HFFc6 (cell line): ENCODE measurements at places on chromosomes 1 and 21. TPM values are rescaled to one million over a fixed set of nuclear protein-coding genes. Genes with fewer than 3 reads are reported as not detected.
A peak's percentile ranks its signal among the peaks of the same experiment; 100 is the strongest.

- DNase-seq = no peak
These were observed 9.4 kb downstream of the E2F2 start for GRCh38 chr1:23521588-23521987.

DNA sequence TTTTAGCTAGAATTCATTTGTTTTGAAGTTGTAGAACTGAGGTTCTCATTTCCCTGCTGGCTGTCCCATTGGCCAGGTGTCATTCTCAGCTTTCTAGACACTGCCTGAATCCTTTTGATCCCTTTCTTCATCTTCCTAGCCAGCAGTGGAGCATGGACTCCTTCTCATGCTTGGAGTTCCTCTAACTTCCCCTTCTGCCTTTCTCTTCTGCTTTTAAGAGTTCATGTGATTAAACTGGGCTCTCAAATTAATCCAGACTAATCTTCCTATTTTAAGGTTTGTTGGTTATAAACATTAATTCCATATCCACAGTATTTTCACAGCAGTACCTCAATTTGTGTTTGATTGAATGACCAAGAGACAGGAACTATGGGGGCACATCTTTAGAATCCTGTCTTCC lies 52.3 kb downstream of the ADAMTS5 start:
- DNase-seq = no peak

DNA sequence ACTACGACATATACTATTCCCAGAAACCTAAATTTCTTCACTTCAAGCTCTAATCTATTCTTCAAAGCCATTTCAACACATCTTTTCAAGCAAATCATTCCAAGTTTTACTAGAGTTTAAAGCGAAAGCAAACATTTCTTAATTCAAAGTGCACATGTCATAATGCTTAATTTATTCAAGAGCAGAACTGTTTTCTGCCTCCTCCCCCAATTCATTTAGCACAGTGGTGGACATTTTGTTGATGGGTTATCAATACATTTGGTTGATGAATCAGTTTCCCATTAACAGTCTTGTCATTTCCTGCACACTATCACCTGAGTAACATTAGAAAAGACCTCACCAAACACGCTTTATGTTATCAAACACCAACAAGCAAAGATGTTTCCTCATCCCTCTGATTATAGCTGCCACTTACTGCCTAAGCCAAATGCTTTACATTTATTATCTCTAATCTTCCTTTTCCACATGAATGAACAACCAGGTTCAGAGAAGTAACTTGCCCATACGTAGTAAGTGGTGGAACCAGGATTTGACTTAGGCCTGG lies 2.0 kb downstream of the SRSF4 start:
- DNase-seq = no peak

DNA sequence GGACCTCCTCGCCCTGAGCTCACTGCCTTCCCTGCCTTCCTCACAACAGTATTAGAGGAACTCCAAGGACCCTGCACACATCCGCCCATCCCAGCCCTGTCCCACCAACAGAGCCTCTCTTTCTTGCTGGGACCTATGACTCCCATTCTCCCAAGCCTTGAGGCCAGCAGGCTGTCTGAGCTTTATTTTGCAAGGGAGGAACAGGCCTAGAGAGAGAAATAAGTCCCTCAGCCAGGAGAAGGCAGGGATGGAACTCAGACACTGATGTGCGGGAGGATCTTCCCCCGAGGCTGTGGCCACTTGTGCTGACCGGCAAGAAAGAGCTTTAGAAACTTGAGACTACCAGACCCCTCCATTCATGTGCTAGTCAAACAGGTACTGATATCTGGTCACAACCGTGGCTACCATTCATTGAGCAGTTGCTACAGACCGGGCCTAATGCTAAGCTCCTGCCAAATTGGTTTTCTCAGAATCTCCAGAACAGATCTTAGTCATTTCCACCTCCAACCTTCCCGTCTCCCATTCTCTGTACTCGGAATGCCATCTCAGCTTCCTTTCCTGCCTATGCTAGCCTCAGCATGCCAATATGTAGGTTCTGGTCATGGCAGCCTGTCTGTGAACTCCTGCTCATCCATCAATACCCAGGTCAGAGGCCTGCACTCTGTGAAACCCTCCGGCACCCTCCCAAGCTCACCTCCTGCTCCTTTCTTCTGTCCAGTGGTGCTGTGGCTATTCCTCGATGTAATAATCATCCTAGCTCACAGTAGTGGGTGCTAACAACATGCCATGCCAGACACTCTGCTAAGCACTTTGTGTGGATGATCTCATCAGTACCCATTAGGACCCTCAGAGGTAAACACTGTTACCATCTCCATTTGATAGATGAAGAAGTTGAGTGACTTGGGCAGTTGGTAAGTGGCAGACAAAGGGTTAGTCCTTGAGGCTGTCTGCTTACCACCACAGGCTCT lies 3.8 kb downstream of the TMEM54 start:
- DNase-seq = no peak

DNA sequence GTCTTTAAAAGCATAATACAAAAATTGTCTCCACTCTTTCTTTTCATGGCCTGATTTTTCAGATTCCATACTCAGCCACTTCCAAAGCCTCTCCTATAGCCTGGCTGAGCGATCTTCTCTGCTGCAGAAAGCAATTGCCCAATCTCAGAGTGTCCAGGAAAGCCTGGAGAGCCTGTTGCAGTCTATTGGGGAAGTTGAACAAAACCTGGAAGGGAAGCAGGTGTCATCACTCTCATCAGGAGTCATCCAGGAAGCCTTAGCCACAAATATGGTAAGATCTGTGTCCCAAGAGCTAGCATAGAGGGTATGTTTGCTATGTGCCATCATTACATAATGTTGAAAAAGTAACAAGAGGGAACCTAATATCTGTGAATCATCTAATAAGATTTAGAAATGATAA lies 130.7 kb upstream of the BMP8A start:
- DNase-seq = no peak

- no peak for DNase-seq
These were observed 27.1 kb upstream of the ZC3H11B start for GRCh38 chr1:219639876-219640577.

DNA sequence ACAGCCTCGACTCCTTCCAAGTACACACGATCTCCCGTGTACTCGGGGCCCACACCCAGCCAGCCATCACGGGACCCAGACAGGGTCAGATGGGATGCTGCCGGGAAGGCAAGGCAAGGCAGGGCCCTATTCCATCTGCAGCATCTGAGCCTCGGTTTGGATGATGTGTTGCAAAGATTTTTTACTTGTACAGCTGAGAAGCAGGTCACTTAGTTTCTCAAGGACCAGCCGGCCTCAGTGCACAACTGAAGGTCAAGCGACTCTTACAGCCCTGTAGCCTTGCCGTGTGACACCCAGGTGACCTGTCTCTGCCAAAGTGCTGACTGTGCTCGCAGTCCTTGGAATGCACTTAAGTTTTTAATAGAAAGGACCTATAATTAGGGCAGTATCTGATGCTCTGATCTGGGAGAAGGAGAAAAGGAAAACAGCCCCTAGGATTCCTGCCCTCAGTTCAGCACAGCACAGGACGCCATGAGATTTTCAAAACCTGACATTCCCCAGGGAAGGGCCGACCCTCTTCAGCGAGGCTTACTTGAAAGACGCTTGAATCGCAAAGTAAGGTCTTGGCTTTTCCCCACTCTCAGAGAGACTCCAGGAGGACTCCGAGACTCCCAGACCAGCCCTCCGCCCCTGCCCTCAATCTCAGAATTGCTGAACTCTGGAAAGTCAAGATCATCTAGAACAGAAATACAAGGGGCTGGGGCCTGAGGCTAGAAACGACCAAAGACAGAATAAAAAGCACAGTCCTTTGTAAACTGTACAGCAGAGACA lies 1.3 kb downstream of the GPR157 start:
- DNase-seq = no peak

DNA sequence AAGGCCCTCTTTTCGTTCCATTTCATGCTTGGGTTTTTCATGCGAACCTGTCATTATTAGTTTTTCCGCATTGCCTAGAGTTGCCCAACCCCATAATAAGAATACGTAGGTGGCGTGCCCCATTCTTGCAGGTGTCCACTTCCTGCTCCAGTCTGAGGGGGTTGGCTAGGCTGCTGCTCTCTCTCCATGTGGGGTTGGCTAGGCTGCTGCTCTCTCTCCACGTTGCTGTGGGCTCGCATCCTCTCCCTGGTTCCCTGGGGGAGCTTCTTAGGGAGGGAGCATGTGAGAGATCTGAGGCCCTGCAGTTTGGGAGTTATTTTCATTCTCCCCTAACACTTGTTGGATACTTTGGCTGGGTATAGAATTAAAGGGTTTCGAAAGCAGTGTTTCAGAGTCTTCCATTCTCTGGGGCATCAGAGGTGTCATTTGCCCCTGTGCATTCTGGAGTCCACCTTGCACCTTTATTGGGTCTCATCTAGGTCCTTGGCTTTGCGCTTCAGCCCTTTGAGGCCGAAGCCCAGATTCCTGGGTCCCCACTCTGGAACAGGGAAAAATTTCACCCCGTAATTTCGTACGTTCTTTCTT lies 8.6 kb downstream of the C1orf35 start:
- no peak for DNase-seq

DNA sequence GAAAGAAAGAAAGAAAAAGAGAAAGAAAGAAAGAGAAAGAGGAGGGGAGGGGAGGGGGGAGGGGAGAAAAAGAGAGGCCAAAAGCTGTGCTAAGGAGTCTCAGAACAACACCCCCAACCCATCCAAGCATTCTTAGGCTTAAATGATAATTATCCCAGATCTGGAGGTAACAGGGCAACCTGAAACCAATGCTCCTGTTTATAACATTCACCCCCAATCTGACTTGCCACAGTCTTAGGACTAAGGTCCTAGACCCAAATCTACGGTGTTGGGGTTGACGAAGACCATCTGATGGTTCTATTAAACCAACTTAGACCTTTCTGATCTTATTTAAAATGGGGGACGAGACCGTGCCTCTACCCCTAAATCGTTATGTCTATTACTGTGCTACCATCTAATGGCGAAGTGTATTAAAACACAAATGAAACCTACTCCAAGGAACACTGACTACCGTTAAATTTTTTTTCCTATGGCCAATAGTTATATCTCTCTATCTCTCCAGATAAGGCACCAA lies 119.3 kb upstream of the CDC42BPA start:
- DNase-seq = peak; percentile 64

GRCh38 chr1:221394011-221394544 lies 347.8 kb downstream of the DUSP10 start:
- peak; percentile 69 for DNase-seq

DNA sequence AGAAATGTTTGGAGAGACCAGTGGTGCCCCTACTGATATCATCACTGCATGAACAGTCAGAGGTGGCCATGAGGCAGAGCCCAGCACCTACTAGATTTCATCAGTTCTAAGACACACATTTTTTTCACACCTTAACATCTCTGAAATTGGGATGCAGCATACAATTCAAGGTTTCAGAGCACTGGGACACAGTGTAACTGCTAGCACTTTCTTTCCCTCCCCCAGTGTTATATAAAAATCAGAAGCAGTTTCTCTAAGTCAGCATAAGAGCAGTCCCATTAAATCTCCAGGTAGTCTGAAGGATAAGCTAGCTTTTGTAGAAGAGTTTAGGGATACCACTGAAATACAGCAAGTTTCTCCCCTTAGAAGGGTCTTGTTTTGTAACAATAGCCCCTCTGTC lies 10.0 kb upstream of the ANGPTL7 start:
- DNase-seq = no peak

DNA sequence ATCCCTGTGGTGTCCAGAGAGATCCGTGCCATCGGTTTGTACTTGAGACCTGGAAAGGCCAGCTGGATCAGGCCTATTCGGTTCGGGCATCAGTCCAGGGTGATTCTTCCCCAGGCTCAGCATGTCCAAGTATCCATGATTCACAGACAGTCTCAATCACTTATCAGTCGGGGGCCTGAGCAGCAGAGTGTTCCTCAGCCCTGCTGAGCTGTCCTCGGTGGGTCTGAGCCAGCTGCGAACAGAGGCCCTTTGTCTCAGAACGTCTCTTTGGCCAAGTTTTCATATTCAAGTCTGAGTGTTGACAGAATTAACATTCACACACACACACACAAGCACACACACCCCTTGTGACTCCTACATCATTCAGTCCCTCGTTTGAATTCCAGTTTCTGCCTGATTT lies 33.4 kb upstream of the OSBPL9 start:
- DNase-seq = no peak

- peak; percentile 71 for DNase-seq
These were observed 54.2 kb upstream of the RGS7 start for GRCh38 chr1:241411056-241411775.

GRCh38 chr1:156232201-156232894 lies 9.6 kb upstream of the BGLAP start:
- no peak for DNase-seq

GRCh38 chr1:27542463-27543273 lies 52.7 kb upstream of the WASF2 start:
- peak; percentile 79 for DNase-seq

DNA sequence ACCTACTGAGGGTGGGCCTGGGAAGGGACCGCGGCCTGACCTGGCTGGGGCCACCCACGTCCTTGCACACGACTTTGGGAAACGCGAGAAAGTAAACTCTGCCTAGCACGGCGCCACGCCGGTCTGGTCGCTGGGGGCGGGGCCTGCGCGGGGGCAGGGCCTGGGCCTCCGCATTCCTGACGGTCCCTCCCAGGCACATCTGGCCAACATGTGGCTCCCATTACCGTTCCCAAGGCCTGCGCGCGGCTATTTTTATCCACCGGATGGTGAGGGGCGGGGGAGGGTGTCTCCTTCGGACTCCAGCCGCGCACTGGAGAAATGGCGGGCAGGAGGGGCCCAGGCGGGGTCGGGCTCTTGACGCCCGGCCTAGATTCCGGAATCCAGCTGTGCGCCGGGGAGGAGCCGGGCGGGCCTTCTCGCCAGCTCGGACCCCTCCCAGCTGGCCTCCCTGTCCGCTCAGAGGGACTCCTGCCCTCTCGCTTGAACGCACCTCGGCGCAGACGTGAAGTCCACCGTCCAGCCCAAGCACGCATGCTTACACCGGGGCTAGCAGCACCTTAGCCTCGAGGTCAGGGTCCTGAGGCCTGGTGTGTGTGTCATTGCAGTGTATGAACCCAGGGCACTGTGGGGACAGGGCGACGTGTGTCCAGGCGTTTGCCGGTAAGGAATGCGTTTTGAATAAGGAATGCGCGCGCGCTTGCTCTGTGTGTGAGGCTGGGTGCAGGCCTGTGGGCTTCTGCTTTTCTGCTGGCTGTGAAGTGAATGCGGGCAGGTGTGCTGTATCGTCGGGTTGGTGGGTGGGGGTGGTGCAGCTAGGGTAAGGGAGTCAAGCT lies 2.1 kb downstream of the EVA1B start:
- DNase-seq = peak; percentile 77

GRCh38 chr1:172485626-172486025 lies 41.8 kb upstream of the PIGC start:
- DNase-seq = no peak

GRCh38 chr1:31672986-31673385 lies 28.3 kb upstream of the PEF1 start:
- DNase-seq = no peak

SLFNL1 gene
- total RNA-seq = 0.11 TPM in 1 of 2 replicates, not detected in the other

SAMSN1 gene
- not detected in 3 replicates for total RNA-seq

RNF186 gene
- not detected in 3 replicates for total RNA-seq

THEMIS2 gene
- total RNA-seq = 0.88 to 5.6 TPM (median 1.6 TPM) in 3 replicates

CNIH3 gene
- 16.1 and 32.3 TPM in 2 replicates for total RNA-seq

C1orf94 gene
- total RNA-seq = not detected in 3 replicates

KRTAP11-1 gene
- not detected in 3 replicates for total RNA-seq

TNFRSF8 gene
- total RNA-seq = not detected in 3 replicates

OR2T35 gene
- total RNA-seq = not detected in 3 replicates

DPT gene
- not detected in 3 replicates for total RNA-seq

CCNL2 gene
- total RNA-seq = 102 to 109 TPM (median 105 TPM) in 3 replicates

SLC2A5 gene
- total RNA-seq = 0.48 to 0.50 TPM in 2 of 3 replicates, not detected in the other

TNNI3K gene
- not detected in 3 replicates for total RNA-seq
